Activated CD8-positive, alpha-beta T cell treated with anti-CD3 and anti-CD28 coated beads for 36 hours (primary cell): ENCODE measurements at places on chromosomes 3 and 15. TPM values are rescaled to one million over a fixed set of nuclear protein-coding genes. Genes with fewer than 3 reads are reported as not detected.

Gene ADCY5
- total RNA-seq, result not detected

Gene KBTBD13
- not detected for total RNA-seq

DNA sequence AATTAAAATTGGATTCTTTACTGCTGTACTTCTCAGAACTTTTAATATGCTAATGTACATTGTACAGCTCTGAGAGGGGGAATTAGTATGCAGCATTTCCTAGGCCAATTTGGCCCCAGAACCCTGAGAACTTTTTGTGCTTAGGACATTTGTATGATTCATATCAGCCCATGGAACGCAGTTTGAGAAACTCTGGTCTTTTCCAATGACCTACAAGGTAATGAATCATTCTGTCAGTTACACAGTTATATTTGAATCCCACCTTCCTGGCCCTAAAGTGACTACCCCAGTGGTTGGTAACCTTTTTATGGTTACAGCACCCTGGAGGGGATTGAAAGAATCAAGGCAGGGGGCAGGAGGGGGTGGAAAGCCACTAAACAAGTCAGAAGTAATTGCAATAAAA, 25.6 kb upstream of the KBTBD12 start:
- no peak for DNase-seq

Gene MAPKBP1
- 16.6 TPM for total RNA-seq

- no peak for DNase-seq
These were observed 25.9 kb downstream of the SERP1 start for GRCh38 chr3:150520408-150520807.

DNA sequence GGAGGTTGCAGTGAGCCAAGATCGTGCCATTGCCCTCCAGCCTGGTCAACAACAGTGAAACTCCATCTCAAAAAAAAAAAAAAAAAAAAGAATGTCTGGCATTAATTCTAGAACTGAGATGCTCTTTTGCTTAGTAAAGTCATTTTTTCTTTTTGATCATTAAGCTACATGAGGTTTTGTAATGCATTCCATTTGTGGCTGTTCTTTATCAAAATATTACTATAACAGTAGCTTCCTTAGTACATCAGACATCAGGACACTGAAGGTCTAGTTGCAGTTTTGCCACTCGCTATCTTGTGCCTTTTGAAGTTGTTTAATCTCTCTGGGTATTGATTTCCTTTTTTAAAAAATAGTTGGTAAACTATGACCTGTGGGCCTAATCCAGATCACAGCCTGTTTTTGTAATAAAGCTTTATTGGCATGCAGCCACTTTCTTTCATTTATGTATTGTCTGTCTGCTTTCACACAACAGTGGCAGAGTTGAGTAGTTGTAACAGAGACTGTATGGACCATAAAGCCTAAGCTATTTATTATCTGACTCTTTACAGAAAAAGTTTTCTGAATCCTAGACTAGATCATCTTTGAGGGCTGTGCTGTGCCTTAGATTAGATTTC, 76.6 kb downstream of the SLC25A26 start:
- DNase-seq, result no peak

- no peak for DNase-seq
These were observed 665.4 kb downstream of the NLGN1 start for GRCh38 chr3:174062923-174063322.

DNA sequence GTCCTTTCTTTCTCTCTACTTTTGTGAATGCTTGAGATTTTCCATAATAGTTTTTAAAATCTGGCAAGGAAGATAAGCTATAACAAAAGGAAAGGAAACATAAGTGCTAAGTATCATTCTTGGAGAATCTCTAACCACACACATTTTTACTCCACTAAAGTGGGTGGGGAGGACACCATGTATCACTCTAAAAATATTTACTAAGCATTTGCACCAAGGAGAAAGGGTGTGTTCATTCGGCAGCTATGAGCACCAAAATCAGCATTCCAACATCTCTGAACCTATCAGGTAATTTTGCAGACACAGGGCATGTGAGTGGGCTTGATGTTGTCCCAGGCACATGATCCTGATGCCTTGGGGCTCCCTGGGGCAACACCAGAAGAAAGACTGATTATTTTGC, 5.5 kb downstream of the B4GALT4 start:
- no peak for DNase-seq

- DNase-seq, result no peak
These were observed 30.2 kb upstream of the ATOSA start for GRCh38 chr15:52709187-52709981.

GRCh38 chr3:25820366-25820765, 30.5 kb downstream of the OXSM start:
- DNase-seq, result no peak

DNA sequence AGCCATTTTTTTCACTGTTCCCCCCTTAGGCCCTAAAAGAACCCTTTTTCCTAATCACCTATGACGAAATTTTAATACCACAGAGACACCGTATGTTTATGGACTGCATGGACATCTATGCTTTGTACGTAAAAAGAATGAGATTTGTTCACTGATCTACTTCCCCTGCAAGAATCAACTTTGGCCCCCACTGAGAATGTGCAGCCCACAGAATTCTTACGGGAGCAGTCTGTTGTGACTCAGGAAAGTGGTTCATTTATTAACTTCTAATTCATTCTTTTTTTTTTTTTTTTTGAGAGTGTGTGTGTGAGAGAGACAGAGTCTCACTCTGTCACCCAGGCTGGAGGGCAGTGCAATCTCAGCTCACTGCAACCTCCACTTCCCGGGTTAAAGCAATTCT, 17.6 kb downstream of the EIF4E3 start:
- no peak for DNase-seq

DNA sequence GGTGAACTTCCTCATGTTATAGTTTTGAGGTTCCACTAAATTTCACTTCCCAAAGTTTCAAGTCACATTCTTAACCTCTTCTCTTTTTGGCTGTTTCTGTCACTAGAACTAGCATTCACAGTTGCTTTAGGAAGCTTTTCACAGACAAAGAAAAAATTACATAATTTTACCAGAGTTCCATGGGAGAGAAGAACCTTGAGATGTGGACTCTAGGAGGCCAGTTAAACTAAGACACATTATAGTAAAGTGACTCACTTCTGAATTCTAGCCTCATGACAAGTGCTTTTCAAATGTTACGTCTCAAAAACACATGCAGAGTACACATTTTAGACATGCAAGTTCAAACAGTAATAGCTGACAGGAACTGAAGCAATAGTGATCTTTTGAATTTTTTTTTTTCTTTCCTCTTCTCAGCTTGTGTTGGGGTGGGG, 39.9 kb upstream of the LRTM1 start:
- DNase-seq, result no peak

GRCh38 chr3:76152028-76152427, 366.7 kb upstream of the ZNF717 start:
- no peak for DNase-seq

DNA sequence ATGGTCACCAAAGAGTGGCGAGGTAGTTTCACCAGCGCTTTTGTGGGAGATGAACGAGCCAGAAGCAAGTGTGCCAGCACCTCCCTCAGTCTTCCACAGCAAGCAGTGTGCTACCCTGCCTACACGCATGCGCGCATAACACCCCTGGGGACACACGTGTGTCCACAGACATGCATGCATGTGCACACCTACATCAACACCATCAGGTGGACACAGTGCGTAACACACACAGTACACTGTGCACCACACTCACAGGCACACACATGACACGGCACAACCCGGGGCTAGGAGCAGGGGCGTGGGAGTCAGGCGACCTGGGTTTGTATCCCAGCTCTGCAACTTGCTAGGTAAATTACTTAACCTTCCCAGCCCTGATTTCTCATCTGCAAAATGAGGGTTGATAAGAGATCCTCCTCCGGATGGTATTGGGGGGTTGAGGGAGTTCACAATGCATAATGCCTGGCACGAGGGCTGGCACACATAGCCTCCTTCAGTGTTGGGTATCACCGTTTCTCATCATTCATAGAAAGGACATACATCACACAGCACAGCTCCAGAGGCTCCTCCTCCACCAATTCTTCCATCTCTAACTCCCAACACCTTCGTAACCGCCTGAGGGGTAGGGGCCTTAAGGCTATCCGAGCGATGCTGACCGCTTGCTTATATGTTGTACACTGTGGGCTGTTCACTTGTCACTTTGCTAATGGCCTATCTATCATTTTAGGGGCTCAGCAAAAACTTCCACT, 174.9 kb downstream of the SMAD6 start:
- DNase-seq, result no peak

Gene BCL2A1
- total RNA-seq, result 47.9 TPM

DNA sequence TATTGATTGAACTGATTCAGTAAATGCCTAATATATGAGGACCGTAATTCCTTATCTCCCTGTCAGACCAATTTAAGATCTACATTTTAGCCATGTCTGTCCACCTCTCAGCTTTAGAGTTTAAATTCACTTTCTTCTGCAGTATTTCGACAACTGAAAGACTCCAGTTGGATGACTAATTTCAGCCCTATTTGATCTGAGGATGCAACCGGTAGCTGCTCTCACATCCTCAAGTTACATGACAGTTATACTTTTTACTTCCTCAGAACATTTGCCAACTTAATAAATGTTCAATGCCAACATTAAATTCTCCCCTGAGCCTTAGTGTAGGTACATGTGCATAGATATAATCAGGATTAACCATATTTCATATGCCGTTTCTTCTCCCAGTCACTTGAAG, 2.5 kb upstream of the HHLA2 start:
- peak; percentile 32 for DNase-seq

GRCh38 chr15:25062551-25063430, 108.0 kb downstream of the SNRPN start:
- DNase-seq, result no peak

DNA sequence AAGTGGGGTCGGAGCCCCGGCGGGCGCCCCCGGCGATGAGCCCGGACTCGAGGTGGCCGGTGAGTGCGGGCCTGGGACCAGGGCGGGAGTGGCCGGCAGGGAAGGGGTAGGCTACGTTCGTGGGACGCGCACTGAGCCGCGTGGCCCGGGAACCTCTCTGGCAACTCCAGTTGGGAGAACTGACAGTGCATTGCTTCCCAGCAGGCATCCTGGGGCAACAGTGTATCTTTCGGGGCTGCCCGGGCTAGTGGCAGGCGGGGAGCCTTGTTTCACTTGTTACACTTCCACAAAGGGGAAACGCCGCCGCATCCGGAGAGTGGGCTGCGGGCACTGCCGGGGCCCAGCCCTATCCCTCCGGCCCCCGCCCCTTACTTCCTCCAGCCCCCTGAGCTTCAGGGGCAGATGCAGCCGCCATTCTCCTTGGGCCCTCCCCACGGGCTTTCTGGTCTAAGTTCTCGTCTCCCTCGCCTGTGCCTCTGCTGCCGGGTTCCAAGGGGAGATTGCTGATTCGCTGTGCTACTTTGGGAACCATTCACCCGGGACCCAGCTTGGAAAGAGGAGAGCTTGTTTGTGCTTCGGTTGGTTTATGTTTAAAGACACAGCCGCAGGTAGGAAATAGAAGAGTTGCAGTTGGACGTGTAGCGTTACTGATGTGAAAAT, 675 bp downstream of the BRPF1 start:
- DNase-seq, result peak; percentile 77

- DNase-seq, result no peak
These were observed 40.9 kb upstream of the HERC1 start for GRCh38 chr15:63874616-63875015.

- DNase-seq, result no peak
These were observed 4.8 kb downstream of the ATP8B4 start for GRCh38 chr15:50113992-50114780.

DNA sequence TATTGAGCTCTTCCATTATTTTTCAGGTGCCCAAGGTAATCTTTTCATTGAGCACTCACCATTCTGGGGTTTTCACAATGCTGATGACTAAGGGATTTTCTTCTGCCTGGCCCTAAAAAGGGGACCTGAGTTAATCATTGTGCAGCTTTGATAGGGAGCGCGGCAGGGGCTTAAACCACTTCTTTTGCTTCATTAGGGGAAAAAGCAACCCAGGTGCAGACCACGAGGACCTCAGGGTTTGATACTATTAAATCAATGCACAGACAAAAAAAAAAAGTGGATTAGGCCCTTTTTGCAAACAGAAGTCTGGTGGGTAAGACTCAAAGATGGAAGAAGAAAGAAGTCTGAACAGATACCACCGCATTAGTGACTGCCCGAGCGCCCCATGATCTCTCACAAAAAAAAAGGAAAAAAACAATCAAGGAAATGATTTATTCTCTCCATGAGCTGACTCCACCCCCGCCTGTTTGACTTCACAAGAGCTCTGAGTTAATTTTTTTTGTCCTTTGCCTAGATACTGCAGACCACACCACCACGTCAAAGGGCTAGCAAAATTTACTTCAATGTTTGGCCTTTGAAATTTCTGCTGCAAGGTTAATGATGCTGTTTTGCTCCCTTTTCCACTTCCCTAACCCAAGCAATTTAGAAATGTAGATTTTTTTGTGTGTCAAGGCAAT, 78.0 kb upstream of the FEZF2 start:
- DNase-seq, result peak; percentile 51

DNA sequence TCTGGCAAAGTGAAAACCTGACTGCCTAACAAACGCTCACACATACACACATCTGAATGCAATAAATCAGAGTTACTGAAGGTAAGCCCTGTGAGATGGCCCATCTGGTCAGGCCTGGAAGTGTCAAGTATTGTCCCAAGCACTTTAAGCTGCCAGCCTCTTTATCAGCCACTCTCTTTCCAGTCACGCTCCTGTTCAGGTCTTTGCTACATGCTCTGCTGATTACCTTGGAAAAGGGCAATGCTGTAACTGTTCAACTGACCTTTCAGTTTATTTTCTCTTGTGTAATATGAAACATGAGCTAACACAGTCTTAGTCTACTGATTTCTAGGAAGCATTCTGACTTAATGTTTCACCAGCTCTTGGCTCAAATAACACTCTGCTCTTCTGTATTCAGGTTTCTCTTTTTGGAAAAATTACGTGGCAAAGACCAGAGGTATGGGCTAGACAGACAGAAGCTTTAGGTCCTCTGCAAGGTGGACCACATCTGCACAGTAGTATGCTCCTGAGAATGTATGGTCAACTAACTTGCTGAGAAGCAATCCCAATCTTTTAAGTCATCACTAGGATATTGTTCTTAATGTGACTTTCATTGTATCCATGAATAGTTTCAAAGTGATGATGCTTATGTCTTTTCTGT, 44.5 kb downstream of the GBE1 start:
- DNase-seq, result no peak

Gene CLDN1
- total RNA-seq, result 0.58 TPM
